WERI-Rb-1 (cell line): ENCODE measurements at places on chromosomes 3 and 15.
A peak's percentile ranks its signal among the peaks of the same experiment; 100 is the strongest.

DNA sequence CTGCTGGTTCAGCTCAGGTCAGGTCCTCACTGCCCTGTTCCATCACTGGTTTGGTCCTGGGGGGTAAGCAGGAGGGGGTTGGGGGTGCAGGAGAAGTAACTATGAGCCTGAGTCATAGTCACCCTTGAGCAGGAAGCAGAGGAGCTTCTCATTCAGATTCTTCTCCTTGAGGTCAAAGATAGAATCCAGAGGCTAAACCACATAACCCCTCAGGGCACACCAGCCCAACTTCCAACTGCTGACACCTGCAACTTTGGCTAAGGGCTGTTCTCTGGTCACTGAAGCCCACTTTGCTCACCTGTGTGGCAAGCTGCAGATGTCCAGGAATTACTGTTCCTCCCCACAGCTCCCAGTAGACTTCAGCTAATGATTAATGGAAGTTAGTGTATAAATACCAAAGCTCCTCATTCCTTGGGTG is 48.8 kb upstream of the LRRFIP2 start:
- DNase-seq, result no peak

GRCh38 chr3:81218023-81218422 is 543.4 kb downstream of the GBE1 start:
- DNase-seq, result peak; percentile 30

GRCh38 chr3:21446027-21446426 is 305.0 kb downstream of the ZNF385D start:
- no peak for DNase-seq

DNA sequence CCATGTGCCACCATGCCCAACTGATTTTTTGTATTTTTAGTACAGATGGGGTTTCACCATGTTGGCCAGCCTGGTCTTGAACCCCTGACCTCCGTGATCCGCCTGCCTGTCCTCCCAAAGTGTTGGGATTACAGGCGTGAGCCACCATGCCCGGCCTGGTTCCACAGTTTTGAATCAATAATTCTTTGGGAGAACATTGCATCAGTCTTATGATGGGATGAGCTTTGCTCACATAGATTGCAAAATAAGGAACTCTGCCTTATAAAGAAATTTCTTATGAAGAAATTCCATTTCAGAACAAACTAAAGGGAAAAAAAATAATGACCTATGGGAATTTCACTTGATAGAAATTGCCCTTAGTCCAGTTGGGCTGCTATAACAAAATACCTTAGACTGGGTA is 15.8 kb upstream of the TMPRSS7 start:
- DNase-seq, result no peak

DNA sequence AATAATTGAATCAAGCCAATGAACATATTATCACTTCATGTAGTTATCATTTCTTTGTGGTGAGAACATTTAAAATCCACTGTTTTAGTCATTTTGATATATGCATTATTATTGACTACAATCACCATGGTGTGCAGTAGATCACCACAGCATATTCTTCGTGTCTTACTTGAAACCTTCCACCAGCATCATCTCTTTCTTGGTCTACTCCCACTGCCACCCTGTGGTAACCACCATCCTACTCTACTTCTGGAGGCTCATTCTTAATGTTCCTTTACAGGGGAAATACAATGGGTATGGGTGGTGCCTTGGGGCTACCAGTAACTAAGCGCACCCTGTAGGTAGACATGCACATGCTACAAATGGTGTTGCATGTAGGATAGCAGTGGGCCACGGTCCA is 25.4 kb downstream of the PXK start:
- DNase-seq, result no peak

DNA sequence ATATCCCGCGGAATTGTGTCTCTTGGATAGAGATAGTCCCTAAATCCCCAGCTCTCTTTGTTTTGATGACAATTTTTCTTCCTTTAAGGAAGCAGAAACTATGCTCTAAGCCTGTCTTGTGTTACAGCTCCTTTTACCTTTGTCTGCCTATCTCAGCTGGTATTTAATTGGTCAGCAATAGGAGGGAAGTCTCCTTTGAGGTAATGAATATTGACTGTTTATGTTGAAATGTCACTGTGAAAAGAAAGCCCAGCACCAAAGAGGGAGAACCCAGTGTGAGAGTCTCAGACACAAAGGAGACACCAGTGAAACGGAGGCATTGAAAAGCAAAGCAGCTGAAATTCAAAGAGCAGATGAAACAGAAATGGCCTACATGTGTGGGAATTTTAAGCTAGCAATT is 372.6 kb downstream of the NR2F2 start:
- no peak for DNase-seq

- DNase-seq, result no peak
Measured at GRCh38 chr3:123290107-123290930, 88.6 kb downstream of the SEC22A start.

GRCh38 chr3:134334901-134335280 is 39.4 kb downstream of the AMOTL2 start:
- no peak for DNase-seq

GRCh38 chr3:59084583-59084982 is 34.8 kb upstream of the CFAP20DC start:
- DNase-seq, result no peak

- DNase-seq, result no peak
Measured at GRCh38 chr3:1907911-1908310, 190.8 kb upstream of the CNTN4 start.

- DNase-seq, result no peak
Measured at GRCh38 chr3:193130576-193130975, 110.4 kb upstream of the PLAAT1 start.

GRCh38 chr15:27701014-27701413 is 398.1 kb downstream of the OCA2 start:
- DNase-seq, result no peak

- DNase-seq, result no peak
Measured at GRCh38 chr3:115975796-115976195, 352.5 kb downstream of the GAP43 start.

- DNase-seq, result no peak
Measured at GRCh38 chr3:10957976-10958749, 34.4 kb upstream of the SLC6A1 start.

- DNase-seq, result no peak
Measured at GRCh38 chr15:88658972-88659931, 20.4 kb downstream of the ISG20 start.

GRCh38 chr3:53216723-53217122 is 39.1 kb downstream of the TKT start:
- DNase-seq, result peak; percentile 62

DNA sequence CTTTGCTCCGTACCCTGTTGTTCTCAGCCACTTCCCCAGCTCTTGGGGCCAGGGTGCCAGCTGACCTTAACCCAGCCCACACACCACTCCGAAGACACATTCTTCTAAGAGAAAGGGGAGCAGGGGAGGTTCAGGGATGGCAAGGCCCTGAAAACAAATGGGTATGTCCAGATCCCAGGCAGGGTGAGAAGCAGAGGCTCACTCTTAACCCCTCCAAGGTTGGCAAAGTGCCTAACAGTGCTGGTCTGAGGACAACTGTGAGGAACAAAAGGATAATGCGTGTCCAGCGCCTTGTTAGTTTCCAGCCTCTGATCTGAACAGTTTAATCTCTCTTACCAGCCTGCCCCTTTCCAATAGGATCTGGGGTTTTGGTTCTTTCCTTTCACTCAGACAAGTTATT is 1.5 kb downstream of the TMEM44 start:
- DNase-seq, result no peak

DNA sequence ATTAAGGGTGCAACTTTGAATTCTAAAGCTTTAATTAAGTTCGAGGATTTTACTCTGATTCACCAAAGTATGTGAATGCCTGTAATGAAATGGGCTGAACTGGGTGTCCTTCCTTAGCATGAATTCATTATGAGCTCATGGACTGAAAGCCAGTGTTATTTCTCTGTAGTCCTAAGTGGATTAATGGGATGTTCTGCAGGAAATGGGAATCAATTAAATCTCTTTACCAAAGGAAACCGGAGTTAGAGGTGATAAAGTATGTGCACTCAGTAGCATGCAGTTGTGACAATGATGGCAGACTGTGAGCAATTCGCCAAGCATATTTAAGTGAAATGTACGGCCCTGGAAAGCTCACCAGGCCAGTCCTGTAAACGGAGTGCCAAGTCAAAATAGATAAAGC is 138.7 kb downstream of the CHL1 start:
- DNase-seq, result no peak

DNA sequence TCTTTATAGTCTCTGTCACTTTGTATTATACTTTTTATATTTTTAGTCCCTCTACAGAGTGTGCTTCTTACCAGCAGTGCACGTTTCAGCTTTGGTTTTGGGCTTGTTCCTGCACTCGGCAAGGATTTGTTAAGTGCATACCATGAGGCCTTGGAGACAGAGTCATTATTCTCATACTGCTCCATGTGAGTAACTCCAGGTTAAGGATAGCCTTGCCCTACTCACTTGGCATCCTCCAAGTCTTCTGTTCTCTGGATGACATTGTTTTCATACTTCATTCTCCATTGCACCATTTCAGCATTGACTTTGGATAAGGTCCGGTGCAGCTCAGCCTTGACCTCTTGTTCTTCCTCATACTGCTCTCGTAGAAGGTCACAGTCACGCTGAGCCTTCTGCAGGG is 96.4 kb downstream of the MYH15 start:
- DNase-seq, result no peak

DNA sequence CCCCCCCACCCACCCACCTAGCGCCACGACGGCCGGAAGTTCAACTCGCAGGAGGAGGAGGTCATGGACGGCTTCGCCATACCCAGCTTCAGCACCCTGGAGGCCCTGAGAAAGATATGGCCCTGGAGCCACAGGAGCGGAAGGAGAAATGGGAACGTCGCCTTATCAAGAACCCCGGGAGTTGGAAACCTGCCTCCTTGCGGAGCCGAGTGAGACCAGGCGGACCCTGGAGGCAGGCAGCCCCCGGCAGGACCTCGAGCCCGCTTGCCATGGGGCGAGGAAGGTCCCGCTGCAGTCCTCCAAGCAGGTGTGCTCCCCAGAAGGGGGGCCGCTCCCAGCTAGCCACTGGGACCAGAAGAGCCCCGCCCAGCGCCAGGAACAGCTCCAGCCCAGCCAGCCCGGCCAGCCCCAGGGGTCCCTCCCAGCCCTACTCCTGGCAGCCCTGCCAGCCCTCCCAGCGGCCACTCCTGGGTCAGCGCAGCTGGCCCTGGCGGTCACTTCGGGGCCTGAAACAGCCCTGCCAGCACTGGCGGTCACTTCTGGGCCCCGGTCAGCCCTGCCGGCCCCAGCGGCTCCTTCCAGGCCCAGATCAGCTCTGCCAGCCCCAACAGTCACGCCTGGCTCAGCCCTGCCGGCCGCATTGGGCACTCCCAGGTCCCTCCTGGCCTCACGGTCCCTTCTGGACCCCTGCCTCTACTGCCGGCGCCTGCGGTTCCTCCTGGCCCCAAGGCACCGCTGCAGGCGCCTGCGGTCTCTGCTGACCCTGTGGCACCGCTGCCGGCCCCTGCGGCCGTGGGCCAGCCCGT is 10.3 kb upstream of the ROPN1B start:
- no peak for DNase-seq
